ENCODE measurements at places on chromosomes 5 and 9. TPM values are rescaled to one million over a fixed set of nuclear protein-coding genes. Genes with fewer than 3 reads are reported as not detected.

DNA sequence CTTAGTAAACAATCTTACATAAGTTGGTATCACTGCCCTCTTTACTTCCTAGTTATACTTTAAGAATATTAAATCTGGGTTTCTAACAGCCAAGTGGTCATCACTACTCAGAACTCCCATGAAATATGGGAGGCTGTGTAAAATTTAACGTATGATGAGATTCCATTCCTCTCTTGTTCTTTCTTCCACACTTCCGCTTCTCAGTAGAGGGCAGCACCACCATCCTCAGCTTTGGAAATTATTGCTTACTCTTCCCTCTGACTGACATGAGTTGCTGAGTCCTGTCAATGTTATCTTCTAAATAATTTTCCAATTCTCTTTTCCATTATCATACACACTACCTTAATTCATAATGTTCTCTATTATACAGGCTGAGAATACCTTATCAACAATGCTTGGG lies 194.0 kb downstream of the RFX3 start:
- H3K36me3 ChIP-seq: no peaks in the 10 kb centered on the region
- DNase-seq: no peak
- no peaks in the 10 kb centered on the region for H3K27me3 ChIP-seq
- no peaks in the 10 kb centered on the region for H3K4me1 ChIP-seq
- H3K4me3 ChIP-seq: no peak overlapping the region

- peaks cover 34% of the 10 kb centered on the region for H3K4me1 ChIP-seq
- peak overlapping the region; percentile 97 for H3K27ac ChIP-seq
- no peaks in the 10 kb centered on the region for H3K27me3 ChIP-seq
These were observed 271 bp downstream of the NOL8 start for GRCh38 chr9:92324889-92325268.

Gene PPP2R2B
- total RNA-seq: 0.12 TPM

- H3K4me1 ChIP-seq: peaks cover 20% of the 10 kb centered on the region
- H3K4me3 ChIP-seq: no peak overlapping the region
- H3K27me3 ChIP-seq: peaks cover 10% of the 10 kb centered on the region
- no peak overlapping the region for H3K27ac ChIP-seq
- peaks cover 18% of the 10 kb centered on the region for H3K36me3 ChIP-seq
- DNase-seq: no peak
These were observed 1.6 kb upstream of the TUT7 start for GRCh38 chr9:86355814-86356213.

- no peak for DNase-seq
- H3K4me3 ChIP-seq: no peak overlapping the region
- peaks cover 9% of the 10 kb centered on the region for H3K27me3 ChIP-seq
- no peaks in the 10 kb centered on the region for H3K36me3 ChIP-seq
These were observed 15.5 kb downstream of the SPATA31E1 start for GRCh38 chr9:87898151-87898550.

Gene OCLN
- 0.12 TPM for total RNA-seq

Gene DNAJB5
- total RNA-seq: 10.6 TPM

DNA sequence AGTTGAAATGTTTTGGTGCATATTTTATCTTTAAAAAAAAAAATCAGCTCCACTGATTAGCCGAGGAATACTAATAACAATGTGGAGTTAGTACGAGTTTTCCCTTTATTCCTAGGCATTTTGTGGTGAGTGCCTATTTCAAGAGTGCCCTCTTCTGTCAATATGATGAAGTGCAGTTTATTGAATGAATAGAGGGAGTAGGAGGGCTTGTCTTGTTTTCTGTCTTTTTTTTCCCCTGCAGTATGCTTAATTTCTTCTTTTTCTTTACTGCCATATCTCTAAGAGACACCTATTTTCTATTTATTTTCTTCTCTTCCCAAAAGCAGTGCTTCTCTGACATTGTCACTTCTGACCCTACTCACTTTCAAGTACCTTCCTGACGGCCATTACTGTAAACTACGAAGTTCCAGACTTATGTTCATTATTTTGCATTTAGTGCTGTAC lies 169.6 kb upstream of the PITX1 start:
- no peaks in the 10 kb centered on the region for H3K36me3 ChIP-seq
- H3K4me1 ChIP-seq: peaks cover 5% of the 10 kb centered on the region
- H3K27me3 ChIP-seq: peaks cover 40% of the 10 kb centered on the region
- no peak overlapping the region for H3K4me3 ChIP-seq
- DNase-seq: no peak

GRCh38 chr5:61625137-61625561 lies 293.1 kb downstream of the ZSWIM6 start:
- H3K4me1 ChIP-seq: no peaks in the 10 kb centered on the region
- H3K36me3 ChIP-seq: no peaks in the 10 kb centered on the region
- no peak for DNase-seq
- H3K4me3 ChIP-seq: peak overlapping the region; percentile 14
- peaks cover 42% of the 10 kb centered on the region for H3K27me3 ChIP-seq

Gene CTSL
- 4.9 TPM for total RNA-seq

GRCh38 chr5:127951791-127952190 lies 131.8 kb upstream of the SLC12A2 start:
- H3K36me3 ChIP-seq: no peaks in the 10 kb centered on the region
- no peak overlapping the region for H3K27ac ChIP-seq
- no peak for DNase-seq

Gene FOXD4
- total RNA-seq: not detected

Data from activated CD4-positive, alpha-beta T cell treated with anti-CD3 and anti-CD28 coated beads, Interleukin-2, amount 10 ng/mL, durations not matched to agents 24 days and 14 days (primary cell).